ENCODE measurements at places on chromosomes 5 and 9.
A peak's percentile ranks its signal among the peaks of the same experiment; 100 is the strongest.

- DNase-seq: no peak
Measured at GRCh38 chr5:41338136-41338675, 124.9 kb upstream of the C6 start.

DNA sequence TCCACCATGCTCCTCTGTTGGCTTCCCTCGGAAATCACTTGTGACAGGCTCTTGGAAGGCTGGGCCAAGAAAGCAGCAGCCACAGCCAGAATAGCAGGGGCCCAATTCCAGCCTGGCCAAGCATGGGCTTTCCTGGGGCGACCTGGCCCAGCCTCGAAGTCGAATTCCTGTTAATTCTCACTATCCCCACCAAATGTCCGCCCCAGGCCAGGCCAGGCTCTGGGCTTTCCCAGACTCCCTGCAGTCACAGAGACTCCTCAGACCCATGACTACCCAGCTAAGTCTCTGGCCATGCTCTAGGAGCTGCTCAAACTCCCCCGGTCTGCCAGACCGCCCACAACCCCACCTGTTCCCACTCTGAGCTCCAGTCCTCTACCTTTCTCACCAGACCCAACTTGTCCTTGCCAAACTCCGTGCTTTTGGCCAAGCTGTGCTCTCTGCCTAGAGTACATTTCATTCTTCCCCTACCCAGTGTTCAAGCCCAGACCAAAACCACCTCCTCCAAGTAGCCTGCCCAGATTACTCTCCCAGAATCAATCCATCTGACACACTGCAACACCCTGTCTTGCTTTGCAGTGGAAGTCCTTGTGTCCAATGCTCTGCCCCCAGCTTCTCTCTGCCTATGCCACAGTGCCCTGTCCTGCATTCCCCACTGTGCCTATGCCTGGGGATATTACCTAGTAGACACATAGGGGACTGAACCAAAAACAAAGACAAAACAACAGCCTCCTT is 26.2 kb downstream of the SHB start:
- no peak for DNase-seq

- no peak for DNase-seq
Measured at GRCh38 chr5:102931085-102931725, 176.1 kb downstream of the PAM start.

- no peak for DNase-seq
Measured at GRCh38 chr5:95392593-95393182, 1.5 kb downstream of the FAM81B start.

- no peak for DNase-seq
Measured at GRCh38 chr5:32785611-32786254, 74.6 kb downstream of the NPR3 start.

- DNase-seq: no peak
Measured at GRCh38 chr9:68750786-68751185, 45.7 kb downstream of the PIP5K1B start.

- DNase-seq: no peak
Measured at GRCh38 chr9:122144836-122145591, 14.6 kb downstream of the NDUFA8 start.

- DNase-seq: no peak
Measured at GRCh38 chr9:92010705-92011536, 60.9 kb upstream of the ROR2 start.

- no peak for DNase-seq
Measured at GRCh38 chr5:77642738-77643653, 4.5 kb upstream of the OTP start.

DNA sequence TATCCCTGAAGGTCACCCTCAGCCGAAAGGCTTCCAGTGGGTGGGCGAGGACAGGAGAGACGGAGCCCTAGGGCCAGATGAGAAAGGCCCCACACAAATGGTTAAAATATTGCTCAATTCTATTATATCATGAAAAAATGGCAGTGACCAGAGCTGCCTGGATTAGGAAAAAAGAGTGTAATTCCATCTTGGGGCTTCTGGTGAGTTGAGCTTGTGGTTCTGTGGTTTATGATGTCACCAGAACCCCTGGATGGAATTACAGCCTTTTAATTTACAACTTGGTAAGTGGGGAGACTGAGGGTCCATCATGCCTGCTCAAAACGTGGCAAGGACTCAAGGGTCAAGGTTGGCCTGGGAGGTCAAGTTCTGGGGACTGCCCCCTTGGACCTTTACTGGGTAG is 55.5 kb upstream of the STC2 start:
- no peak for DNase-seq

GRCh38 chr5:174531782-174532191 is 192.6 kb upstream of the MSX2 start:
- DNase-seq: no peak

DNA sequence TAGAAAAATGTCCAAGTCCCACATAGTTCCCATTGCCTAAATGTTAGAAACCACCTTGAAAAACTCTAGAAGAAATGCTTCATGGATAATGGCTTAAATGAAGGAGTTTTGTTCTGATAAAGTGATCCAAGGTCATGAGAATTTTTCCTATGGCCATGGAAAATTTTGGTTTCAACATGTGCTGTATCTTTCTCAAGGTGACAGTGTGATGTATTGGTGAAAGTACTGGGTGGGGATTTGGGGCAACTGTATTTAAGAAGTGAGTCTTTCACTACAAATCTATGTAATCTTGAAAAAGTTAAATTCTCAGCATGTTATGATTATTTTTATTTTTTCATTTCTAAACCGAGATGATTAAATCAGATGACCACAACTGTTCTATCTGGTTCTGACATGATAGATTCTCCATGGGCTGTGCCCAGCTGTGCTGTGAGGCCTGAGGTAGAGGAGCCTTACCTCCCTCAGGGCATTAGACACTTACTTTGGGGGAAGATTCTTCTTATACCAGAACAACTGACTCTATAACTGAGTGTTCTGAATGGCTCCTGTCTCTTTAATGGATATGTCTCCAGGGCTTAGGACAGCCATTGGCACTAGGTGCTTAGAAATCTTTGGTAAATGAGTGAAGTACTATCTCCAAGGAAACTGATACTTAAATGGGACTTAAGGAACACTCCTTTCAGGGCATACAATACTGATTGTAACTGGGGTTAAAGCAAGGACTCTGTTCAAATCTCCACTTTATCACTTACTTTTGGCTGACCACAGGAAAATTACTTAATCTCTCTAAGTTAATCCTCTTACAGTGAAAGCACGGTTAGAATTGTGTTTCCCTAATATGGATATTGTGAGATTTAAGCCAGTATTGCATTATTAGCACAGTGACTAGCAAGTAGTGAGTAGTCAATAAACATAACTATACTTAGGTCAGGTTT is 397.4 kb upstream of the MEF2C start:
- no peak for DNase-seq

DNA sequence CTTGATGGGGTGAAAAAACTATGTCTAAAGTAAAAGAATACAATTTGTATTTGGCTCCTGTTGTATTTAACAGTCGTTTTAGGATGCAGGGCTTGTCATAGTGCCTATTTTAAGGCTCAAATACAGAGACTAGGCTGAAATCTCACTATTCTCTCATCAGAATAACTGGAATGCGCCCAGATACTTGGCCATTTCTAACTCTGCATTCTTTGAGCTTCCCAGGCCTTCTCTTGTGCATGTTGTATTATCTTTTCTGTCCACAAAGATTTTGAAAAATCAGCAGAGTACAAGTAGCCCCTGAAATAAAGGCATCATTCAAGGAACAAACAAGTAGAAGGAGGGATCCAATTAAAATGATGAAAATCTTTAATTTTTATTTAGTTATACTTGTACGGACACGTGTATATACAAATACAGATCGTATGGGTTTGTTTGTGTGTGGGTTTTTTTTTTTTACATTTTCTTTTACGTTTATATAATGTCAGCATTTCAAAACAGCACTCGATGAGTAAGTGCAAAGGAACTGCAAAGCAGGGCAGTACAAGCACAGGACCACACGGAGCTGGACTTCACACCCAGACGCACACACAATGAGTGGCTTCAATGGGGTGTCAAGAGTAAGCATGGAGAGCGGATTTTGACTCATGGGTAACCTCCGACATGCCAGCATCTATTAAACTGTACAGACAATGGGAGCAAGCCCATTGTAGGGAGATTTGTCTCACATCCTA is 294.0 kb downstream of the EFNA5 start:
- no peak for DNase-seq

DNA sequence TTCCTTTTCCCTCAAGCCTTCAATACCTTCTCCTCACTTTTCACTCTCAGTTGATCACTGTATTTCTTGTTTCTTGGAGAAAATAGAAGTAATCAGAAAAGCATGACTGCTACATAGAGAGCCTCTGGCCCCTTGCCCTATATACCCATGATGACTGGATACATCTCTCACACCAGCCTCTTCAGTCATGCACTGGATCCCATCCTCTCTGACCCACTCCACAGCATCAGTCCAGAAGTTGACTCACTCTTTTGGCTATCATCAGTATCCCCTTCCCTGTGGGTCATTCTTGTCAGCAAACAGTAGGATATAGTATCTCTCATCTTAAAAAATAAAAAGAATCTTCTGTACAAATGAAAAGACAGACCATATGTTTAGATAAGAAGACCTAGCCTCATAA is 32.9 kb downstream of the PTCD2 start:
- peak; percentile 40 for DNase-seq

GRCh38 chr5:14213813-14214585 is 70.9 kb downstream of the TRIO start:
- no peak for DNase-seq

- DNase-seq: no peak
Measured at GRCh38 chr5:6439588-6440550, 8.8 kb upstream of the UBE2QL1 start.

DNA sequence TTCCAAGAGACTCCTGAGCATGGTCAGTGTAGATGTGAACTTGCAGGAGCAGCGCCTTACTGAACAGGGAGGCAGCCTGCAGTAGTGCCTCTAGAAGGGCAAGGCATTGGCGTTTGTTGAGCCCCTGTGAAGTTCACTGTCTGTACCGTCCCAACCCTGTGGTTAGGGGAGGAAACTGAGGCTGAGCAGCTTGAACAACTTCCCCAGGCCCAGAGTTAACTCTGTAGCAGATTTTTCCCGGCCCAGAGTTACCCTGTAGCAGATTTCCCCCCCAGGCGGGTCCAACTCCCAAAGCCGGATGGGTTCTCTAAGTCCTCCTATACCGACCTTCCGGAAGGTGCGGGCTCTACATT is 9.6 kb downstream of the LMX1B start:
- DNase-seq: no peak

GRCh38 chr9:124500796-124501611 is 6.2 kb downstream of the NR5A1 start:
- DNase-seq: no peak

- DNase-seq: no peak
Measured at GRCh38 chr5:103014983-103015382, 105.0 kb downstream of the GIN1 start.

- DNase-seq: no peak
Measured at GRCh38 chr9:20353524-20353923, 268.8 kb downstream of the MLLT3 start.

DNA sequence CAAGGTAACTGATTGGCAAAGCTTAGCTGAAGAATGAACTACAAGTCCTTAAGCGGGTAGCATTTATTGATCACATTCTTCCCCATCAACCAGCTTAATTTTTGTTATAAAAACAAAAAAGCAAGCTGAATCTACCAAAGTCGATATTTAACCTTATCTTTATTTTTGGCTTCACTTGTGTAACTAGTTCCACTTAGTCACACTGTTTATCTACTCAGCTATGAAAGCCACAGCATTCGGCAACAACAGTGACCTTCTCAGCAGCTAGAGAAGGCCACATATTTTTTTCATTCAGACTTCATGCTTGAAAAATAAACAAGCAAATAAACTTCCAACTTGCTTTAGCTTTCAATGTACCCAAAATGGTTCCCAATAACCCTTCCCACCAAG is 69.4 kb downstream of the KLHL3 start:
- no peak for DNase-seq

DNA sequence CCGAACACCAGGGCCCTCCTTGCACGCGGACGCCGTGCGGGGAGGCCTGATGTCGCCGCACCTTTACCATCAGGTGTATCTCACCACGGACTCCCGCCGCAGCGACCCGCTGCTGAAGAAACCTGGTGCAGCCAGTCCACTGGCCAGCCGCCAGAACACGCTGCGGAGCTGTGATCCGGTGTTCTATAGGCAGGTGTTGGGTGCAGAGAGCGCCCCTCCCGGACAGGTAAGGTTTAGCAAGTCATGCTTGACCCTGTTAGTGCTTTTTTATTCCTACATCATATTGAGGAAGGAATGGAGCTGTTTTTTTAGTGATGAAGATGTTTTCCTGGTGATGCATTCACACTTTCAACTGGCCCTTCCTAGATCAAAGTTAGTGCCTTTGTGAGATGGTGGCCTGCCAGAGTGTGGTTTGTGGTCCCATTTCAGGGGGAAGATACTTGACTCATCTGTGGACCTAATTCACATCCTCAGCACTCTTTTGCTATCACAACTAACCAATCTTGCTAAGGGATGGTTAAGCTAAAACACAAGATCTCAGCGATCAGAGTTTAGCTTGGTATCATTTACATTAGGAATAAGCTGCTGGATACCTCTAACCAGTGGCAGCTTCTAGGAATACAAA is 2.7 kb downstream of the PCDHGC3 start:
- DNase-seq: no peak

DNA sequence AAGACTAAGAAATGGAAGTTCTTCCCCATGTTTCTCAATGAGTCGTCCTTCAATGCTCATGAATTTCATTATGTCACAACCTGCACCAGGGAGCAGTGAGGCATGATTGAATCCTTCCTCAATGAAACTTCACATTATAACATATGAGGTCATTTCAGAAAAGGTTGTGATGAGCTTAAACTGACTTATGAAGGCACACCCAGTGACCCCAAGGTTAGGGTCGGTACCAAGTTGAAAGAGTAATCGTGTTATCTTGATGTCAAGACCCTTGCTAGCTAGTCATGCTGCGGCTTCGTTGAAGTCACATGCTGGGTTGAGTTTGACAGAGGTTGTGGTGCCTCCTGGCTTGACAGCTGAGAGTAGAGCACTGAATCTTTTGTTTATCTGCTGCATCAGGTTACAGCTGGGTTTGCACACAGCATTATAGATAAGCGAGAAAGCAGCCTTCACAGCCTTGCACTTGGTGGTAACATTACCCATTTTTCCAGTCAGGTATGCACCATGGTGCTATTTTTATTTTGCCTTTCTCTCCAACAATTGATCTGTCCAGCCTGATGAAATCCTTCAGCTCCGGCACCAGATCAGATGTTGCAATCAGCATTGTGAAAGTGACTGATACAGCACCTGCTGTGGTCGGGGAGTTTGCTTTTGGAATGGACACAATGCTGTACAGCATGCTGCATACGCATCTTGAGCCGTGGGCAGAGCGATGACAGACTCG is 133.2 kb downstream of the ERCC6L2 start:
- no peak for DNase-seq

GRCh38 chr9:110089681-110090370 is 118.1 kb downstream of the C9orf152 start:
- no peak for DNase-seq

- DNase-seq: no peak
Measured at GRCh38 chr9:22700171-22700570, 253.5 kb downstream of the DMRTA1 start.

GRCh38 chr9:124415852-124416484 is 726 bp upstream of the PSMB7 start:
- DNase-seq: no peak

DNA sequence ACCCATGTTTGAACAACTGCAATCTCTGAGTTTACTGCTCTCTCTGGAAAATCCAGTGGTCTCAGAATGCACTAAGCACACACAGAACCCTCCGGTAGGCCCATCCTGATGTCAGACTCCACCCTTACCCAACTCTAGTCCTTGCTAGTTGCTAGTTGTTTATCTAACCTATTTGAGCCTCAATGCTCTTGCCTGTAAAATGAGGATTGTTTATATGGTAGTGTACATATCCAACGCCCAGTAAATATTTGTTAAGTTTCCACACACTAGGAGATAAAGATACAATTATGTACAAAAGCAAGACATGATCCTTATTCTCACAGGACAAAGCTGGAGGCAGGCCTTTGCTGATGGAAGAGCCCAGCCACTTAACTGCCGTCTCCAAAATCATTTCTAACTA is 192.2 kb downstream of the SPOCK1 start:
- no peak for DNase-seq
